ENCODE measurements at places on chromosomes 1 and 21.

GRCh38 chr1:200406161-200406797 is 3.6 kb downstream of the ZNF281 start:
- DNase-seq: no peak

GRCh38 chr1:7469255-7469938 is 301.7 kb upstream of the VAMP3 start:
- no peak for DNase-seq

DNA sequence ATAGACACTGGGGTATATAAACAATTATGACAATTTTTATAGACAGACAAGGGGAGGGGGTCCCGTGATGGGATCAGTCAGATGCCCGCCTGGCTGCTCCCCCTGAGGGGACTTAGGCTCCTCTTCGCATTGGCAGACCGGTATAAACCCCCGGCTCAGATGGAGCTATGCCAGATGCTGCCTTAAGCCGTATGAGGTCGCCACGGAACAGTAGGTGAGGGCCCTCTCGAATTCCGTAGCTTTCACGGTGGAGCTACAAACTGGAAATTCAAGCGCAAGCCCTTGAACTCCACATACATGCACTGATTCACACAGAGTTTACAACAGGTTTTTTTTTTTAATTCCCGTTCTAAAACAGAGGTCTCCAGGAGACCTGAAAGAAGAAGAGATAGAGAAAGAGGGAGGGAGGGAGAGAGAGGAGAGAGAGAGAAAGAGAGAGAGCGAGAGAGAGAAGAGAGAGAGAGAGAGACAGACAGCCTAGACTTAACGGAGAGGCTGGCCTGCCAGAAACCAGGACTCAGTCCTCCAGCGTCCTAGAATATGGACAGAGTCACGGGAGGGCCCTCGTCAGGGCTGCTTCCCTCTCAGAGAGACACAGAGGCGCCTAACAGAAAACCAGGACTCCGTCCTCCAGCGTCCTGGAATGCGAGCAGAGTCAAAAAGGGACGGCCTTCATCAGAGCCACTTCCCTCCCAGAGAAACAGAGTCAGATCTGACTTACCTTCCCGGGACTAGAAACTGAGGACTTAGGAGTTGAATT is 24.4 kb upstream of the TMEM54 start:
- DNase-seq: no peak

- no peak for DNase-seq
Measured at GRCh38 chr1:221760911-221761310, 19.0 kb upstream of the DUSP10 start.

GRCh38 chr1:199279067-199279466 is 640.2 kb downstream of the PTPRC start:
- no peak for DNase-seq

GRCh38 chr1:23915466-23915865 is 2.3 kb upstream of the CNR2 start:
- no peak for DNase-seq

GRCh38 chr1:15413563-15414444 is 4.1 kb downstream of the EFHD2 start:
- no peak for DNase-seq

- DNase-seq: no peak
Measured at GRCh38 chr1:15568387-15569073, 16.3 kb downstream of the AGMAT start.

GRCh38 chr1:174028495-174028894 is 6.3 kb upstream of the RC3H1 start:
- no peak for DNase-seq
